ENCODE measurements at places on chromosomes 3 and 15.

- no peak for DNase-seq
Measured at GRCh38 chr3:193997228-193998122, 138.5 kb upstream of the HES1 start.

GRCh38 chr15:48719668-48720067, 74.2 kb upstream of the FBN1 start:
- DNase-seq: no peak

DNA sequence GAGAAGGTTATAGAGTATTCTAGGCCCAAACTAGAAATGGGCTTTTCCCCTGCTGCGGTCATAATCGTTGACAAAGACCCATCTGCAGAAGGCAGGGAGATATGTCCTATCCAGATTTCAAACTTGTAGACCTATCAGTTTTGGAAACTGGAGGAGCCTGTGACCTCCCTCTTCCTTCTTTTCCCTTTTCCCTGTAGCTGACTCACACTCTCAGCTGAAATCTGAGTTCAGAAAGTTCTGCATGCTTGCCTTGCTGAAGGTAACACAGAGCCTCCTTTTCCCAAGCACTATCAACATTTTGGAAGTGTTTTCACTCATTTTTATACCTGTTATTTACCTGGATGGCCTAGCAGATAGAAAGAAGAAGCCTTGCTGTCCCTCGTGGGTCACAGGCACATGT, 59.1 kb upstream of the PSMD6 start:
- DNase-seq: no peak

GRCh38 chr3:15585111-15585845, 16.1 kb downstream of the HACL1 start:
- DNase-seq: no peak

GRCh38 chr3:152156880-152157279, 111.8 kb upstream of the MBNL1 start:
- DNase-seq: no peak

GRCh38 chr3:171364500-171364899, 95.7 kb downstream of the TNIK start:
- no peak for DNase-seq

DNA sequence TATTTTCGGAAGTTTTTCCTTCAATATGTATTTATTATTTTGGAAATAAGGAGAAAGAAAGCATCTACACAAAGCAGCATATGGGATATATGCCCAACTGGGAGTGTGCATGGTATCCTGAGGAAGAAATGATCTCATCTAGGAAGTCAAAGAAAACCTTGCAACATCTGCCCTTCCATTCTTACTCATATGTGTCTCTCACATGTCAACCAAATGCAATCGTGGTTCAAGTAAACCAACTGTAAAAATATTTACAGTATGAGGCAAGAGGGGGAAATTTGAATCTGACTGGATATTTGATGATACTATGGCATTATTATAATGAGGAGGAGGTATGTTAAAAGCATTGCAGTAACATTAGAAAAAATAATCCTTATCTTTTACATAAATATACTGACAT, 3.2 kb upstream of the SCG3 start:
- DNase-seq: no peak

- DNase-seq: no peak
Measured at GRCh38 chr3:133509488-133509887, 64.0 kb upstream of the CDV3 start.

DNA sequence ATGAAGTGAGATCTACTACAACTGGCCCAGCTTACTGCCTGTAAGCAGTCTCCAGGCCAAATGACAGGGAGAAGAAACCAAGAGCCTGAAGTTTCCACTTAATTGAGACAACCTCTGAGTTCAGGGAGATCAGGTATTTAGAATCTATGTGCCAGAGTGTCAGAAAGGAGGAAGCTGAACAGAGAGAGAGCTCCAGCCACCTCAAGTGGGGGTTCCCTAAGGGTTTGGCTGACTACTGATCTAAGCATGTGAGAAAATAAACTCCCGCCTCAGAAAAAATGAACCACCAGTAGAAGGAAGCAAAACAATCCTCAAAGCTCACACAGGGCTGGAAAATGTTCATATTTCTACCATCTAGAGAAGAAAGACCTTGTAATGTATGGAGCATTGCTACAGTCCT, 25.0 kb downstream of the ADAM10 start:
- peak; percentile 75 for DNase-seq

DNA sequence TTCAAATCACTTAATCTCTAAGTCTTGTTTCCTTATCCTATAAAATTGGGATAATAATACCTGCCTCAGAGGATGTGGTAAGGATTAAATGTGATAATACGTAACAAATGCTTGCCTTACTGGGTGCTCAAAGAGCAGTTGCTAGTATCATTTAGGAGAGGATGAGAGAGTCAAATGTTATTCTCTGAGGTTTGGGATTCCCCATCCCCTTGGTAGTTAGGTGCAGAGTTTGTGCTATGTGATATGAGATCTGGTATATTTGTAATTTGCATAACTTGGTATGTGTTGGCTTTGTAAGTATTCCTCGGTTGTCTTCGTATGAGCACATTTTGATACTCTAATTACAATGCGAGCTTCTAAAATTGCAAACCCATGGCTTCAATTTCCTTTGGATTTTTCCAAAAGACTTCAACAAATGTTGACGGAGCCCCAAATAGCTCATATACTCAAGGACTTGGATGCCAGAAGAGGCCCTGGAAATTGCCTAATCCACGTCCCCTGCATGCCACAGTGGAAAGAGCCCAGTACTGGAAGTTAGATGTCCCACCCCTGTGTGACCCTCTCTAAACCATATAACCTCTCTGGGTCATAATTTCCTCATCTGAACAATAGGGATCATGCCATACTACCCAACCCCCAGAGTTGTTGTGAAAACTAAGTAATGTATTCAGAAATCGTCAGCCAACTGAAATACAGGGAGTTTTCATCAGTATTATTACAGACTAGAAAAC, 85.0 kb downstream of the FBN1 start:
- DNase-seq: no peak

DNA sequence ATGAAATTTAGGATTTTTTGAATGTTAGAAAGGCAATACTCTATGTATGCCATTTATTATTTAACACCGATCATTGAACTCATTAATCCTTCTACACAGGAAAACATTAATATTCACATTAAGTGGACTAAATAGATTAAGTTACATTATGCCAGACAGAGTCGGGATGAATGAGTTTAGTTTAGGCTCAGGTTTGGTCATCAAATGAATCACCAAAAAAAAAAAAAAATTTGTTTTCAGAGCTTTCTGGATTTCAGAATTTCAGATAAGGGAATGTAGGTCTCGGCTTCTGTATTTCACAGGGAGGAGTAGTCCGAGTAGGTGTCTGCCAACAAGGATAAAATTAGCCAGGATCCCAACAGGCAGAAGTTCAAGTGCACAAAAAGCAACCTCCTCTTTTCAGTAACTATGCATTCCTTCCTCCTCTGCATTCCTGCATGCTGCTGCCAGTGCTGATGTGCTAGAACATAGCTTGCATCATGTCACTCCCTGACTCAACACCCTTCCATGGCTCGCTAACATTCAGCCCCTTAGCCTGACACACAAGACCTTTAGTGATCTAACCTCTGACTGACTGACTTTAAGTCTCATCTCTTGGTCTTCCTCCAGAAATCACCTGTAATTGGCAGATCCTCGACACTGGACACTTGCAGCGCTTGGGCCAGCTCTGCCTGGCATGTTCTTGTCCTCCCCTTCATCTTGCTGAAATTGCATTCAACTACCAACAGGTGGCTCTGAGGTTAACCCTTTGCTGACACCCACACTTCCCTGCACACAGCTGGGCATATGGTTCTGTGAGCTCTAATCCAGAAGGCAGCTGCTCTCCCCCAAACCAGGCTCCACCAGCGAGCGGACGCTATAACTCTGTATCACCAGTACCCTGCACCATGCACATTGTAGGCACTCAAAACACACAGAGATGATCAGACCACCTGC, 145.4 kb upstream of the PROK2 start:
- no peak for DNase-seq

Measured in Kasumi-1 (cell line).